Stimulated activated CD4-positive, alpha-beta T cell treated with anti-CD3 and anti-CD28 coated beads, Interleukin-15, amount 100 ng/mL, for 24 hours (primary cell): ENCODE measurements at places on chromosomes 4 and X.

- no peak for DNase-seq
Observed at GRCh38 chr4:169675825-169676224, 55.4 kb downstream of the CLCN3 start.

- DNase-seq = no peak
Observed at GRCh38 chr4:47498899-47499298, 13.8 kb downstream of the ATP10D start.

GRCh38 chrX:118261151-118261550 lies 84.8 kb upstream of the WDR44 start:
- DNase-seq = no peak

- DNase-seq = no peak
Observed at GRCh38 chrX:73266766-73267165, 52.1 kb upstream of the NAP1L2 start.

DNA sequence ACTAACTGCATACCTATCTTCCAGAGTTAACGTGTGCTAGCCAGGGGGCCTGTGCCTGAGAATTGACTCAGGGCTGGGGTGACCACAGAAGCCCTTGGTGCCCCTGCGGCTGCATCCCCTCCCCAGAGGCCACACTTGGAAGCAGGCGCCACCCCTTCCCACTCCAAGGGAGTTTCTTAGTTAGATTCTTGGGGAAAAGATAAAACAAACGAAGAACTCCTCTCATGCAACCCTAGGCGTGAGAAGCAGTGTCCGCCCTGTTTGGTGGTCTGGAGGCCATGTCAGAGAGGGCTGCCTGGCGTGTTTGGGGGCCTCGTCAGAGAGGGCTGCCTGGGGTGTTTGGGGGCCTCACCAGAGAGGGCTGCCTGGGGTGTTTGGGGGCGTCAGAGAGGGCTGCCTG lies 50.3 kb upstream of the HGFAC start:
- DNase-seq = no peak

- DNase-seq = no peak
Observed at GRCh38 chr4:5462896-5463295, 245.5 kb downstream of the EVC2 start.

- DNase-seq = no peak
Observed at GRCh38 chrX:73563738-73564068, 706 bp downstream of the CHIC1 start.

DNA sequence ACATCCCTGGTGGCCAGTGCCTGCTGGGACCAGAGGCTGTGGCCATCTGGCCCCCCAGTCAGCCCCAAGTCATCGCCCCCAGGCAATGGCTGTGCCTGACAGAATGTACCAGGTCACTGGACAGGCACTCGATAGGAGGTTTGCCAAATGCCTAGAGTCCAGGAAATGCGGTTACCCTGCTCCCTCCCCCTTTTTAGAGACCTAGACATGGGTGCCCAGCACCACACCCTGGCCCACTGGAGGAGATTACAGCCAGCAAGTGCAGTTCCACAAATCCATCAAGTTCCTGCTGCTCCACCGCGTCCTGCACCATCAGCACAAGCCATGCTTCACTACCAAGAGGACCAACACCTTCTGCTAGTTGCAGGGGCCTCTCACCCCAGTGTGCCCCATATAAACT lies 16.2 kb upstream of the ZFX start:
- no peak for DNase-seq

GRCh38 chr4:173834151-173834550 lies 304.1 kb upstream of the HAND2 start:
- DNase-seq = no peak

GRCh38 chr4:184384056-184384809 lies 90.1 kb downstream of the IRF2 start:
- DNase-seq = peak; percentile 12
